DND-41 (cell line): ENCODE measurements at places on chromosomes 3 and 15.
A peak's percentile ranks its signal among the peaks of the same experiment; 100 is the strongest.

DNA sequence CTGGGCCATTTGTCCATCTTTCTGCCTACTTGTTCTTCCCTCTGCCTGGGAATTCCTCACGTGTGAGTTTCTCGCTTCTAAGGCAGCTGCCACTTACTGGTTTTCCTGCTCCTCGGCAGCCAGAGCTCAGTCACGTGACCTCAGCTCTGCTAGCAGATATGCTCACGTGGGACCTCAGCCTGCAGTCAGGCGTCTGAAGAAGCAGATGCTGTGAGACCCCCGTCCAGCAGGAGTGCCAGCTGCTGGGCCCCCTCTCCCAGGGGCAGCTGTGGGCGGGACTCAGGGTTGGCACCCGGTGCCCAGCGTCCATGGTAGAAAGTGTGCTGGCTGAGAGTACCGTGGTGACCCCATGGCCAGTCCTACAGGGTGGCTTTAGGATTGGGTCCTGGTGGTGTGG lies 161.3 kb upstream of the TLE3 start:
- DNase-seq: peak; percentile 85

- no peak for DNase-seq
Measured at GRCh38 chr3:31285833-31286486, 246.8 kb upstream of the STT3B start.

DNA sequence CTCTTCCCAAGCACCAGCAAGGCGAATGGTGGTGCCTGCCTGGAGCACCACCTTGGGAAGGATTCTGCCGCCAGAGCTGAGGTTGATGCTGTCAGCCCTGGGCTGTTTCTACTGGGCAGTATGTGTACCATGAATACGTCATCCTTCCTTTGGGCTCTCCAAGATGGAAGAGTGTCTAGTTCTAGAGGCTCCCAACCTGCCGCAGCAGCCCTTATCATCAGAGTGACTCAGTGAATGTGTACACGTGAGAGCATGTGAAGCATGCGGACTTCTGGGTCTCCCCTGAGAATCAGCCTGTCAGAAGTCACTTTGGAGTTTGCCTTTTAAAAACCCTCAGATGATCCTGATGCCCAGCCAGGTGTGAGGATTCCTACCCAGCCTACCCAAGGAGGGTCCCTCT lies 20.9 kb downstream of the PLA2G4D start:
- no peak for DNase-seq

DNA sequence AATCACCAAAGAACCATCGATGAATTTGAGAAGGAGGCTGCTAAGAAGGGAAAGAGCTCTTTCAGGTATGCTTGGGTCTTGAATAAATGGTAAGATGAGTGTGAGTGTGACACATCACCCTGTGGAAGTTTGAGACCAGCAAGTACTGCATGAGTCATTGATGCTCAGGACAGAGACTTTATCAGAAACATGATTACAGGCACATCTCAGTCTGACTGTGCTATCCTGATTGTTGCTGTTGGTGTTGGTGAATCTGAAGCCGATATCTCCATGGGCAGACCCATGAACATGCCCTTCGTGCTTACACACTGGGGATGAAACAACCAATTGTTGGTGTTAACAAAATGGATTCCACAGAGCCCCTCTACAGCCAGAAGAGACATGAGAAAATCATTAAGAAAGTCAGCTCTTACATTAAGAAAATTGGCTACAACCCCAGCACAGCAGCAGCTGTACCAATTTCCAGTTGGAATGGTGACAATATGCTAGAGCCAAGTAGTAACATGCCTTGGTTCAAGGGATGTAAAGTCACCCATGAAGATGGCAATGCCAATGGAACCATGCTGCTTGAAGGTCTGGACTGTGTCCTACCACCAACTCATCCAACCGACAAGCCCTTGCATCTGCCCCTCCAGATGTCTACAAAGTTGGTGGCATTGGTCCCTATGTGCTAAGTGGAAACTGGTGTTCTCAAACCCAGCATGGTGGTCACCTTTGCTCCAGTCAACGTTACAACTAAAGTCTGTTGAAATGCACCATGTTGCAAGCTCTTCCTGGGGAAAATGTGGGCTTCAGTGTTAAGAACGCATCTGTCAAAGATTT lies 20.5 kb downstream of the TM4SF4 start:
- DNase-seq: no peak

- DNase-seq: no peak
Measured at GRCh38 chr15:51585986-51586385, 36.6 kb downstream of the DMXL2 start.

DNA sequence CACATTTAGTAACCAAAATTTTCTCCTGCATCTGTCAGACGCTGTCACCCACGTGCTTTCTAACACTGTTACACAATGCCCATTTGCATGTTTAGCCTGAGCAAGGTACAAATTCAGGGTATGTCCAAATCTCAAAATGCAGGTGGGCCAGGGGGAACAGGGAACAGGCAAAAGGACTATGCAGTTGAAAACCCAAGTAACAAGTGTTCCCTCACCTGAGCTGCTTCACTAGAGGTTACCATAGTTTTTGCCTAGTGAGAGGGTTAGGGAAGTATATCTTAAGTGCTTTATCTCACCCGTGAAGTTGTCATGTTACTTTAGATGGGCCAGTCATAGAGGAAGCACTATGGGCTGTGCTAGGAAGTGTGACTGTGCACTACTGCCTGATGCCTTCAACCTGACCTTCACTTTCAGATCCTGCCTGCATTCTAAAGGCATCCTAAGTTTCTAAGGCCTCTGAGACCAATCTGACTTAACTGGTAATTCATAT lies 6.0 kb upstream of the TMEM87A start:
- DNase-seq: no peak

- no peak for DNase-seq
Measured at GRCh38 chr3:126316501-126316939, 40.7 kb downstream of the KLF15 start.

DNA sequence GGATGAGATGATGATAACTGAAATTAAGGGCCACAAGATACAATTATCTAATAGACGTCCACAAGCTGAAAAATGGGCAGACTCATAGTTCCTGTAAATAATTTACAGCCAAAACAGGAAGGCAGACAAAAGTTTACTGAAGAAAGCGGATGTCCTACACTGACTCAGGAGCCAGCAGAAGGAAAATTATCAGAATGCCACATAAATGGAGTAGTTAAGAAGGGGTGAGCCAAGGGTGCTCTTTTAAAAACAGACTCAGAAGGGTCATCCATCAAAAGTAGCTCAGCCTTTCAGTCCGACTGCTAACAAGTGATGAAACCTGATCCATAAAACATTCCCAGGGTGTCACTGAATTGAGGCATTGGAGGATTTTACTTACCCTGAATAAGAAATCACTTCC lies 39.8 kb downstream of the TUSC7 start:
- no peak for DNase-seq

- no peak for DNase-seq
Measured at GRCh38 chr15:85457392-85457968, 77.1 kb downstream of the AKAP13 start.

- DNase-seq: no peak
Measured at GRCh38 chr15:57827021-57827420, 120.5 kb downstream of the POLR2M start.

GRCh38 chr15:80275961-80276360 lies 23.9 kb upstream of the CTXND1 start:
- DNase-seq: no peak

DNA sequence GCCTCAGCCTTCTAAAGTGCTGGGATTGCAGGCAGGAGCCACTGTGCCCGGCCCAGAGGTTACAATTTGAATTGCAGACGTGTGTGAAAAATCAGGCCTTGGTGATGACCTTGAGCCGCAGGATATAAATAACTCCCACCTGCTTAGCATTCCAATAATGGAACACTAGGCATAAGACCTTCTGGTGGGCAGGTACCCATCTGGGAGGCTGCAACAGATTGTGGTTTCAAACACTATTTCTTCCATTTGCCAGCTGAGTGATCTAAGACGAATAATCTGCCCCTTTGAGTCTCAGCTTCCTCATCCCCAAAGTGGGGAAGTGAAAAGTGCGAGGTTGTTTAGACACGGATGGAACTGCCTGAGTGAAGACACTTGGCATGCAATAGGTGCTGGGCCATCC lies 47.7 kb upstream of the HERC1 start:
- DNase-seq: no peak

GRCh38 chr3:110324171-110324705 lies 747.4 kb upstream of the NECTIN3 start:
- no peak for DNase-seq

- no peak for DNase-seq
Measured at GRCh38 chr3:185527364-185527763, 25.0 kb downstream of the LIPH start.

- DNase-seq: peak; percentile 73
Measured at GRCh38 chr3:184289426-184289938, 9.6 kb upstream of the PSMD2 start.

- DNase-seq: no peak
Measured at GRCh38 chr3:81435050-81435449, 326.4 kb downstream of the GBE1 start.

DNA sequence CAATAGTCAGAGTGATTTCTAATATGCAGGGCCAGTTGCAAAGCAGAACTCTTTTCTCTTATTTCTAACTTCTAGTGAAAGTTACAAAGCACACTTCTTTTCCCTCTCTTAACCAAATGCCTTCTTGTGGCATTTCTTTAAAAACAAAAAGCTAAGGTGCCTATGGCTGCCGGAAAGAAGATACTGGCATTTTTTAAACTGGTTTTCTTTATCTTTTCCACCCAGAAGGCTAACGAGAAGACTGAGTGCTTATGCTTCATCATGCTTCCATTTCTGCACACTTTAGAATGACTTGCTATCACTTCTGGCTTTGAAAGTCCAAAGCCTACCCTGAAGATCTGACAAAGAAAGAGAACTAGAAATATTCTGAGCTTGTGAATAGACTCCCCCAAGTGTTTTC lies 141.3 kb downstream of the P2RY1 start:
- no peak for DNase-seq
